Neuronal stem cell (in vitro differentiated cells): ENCODE measurements at places on chromosomes 5 and 9.

DNA sequence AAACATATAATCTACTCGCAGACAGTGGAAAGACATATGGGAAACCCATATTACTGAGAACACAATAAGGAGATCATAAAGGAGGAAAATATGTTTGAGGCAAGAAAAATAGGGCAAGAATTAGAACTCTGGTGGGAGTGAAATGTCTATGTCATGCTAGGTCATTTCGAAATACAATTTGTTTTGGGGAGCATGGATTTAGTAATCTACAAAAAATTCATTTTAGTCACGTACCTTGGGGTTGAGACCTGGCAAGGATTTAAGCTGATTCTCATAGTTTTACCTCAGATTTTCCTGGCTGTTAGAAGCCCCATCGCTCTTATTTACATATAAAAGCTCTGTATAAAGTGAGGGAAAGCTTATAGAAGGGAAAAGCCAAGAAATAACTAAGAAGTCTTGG is 11.5 kb upstream of the CSNK1G3 start:
- no peak for DNase-seq

DNA sequence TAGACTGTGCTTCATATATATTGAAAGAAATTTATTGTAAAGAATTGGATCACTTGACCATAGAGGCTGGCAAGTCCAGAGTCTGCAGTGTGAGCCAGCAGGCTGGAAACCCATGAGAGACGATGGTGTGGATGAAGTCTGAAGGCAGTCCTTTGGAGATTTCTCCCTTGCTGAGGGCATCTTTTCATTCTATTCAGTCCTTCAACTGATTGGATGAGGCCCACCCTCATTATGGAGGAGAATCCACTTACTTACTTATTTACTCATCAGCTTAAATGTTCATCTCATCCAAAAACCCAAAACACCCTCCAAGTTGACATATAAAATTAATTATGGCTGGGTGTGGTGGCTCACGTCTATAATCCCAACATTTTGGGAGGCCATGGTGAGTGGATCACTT is 62.1 kb downstream of the MCTP1 start:
- DNase-seq: no peak

DNA sequence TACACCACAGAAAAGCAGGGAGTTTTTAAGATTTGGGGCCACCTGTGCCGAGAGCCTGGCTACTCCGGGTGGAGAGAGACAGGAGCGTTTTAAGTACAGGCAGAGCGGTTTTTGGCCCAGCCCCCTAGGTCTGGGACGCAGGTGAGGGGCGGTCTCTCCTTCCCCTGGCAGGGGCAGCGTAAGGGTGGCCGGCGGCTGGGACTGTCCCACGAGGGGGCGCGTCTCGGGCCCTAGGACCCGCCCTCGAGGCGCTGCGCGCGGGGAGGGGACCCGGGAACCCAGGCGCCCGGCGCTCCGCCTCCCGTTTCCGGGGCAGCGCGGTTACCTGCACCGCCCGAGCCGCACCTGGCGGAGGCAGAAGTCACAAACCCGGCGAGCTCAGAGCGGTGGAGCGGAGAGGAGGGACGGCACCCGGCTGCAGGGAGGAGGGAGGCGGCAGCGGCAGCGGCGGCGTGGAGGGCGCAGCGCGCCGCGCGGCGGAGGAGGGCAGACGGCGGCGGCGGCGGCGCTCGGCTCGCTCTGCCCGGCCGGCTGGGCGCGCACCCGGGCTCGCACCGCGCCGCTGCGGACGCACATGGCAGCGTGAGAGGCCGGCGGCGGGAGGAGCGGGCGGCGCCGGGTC is at the start of gene WWC1:
Gene WWC1, plus strand, starts transcription at position 304 of the 622 bp plus-strand sequence. CDS start 508 bp downstream, outside the sequence.
- no peak for DNase-seq

GRCh38 chr5:1131191-1131621 is 19.3 kb upstream of the SLC12A7 start:
- DNase-seq: no peak

DNA sequence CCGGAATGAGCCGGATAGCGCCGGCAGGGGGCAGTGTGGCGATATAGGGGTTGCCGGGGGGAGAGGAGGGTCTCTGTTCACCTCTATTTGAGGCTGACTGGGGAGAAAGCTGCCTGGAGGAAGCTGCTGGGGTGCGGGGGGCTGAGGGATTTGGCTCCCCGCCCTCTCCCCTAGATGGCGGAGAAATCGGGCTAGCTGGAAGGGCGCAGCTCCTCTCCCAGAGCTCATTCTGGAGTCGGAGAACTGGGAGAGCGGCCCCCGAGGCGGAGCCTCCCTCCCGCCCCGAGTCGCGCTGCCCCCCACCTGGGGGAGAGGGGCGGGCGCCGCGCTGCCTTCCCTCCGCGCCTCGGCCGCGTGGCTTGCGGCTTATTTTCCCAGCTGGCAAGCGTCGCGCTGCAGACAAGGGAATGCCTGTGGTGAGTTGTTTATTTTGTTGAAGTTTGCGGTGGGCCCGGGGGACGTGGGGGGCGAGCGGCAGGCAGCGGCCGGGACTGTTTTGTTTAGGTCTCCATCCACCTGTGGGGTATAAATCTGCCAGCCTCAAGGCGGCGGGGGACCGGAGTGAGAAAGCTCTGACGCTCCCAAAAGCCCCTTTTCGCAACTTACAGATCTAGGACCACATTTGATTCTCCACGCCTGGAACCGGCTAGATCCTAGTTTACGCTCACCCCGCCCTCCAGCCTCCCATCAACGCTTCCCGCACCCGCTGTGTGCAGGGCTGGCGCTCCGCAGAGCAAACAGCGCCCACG is 4.1 kb upstream of the RGMB start:
- DNase-seq: peak; percentile 79

DNA sequence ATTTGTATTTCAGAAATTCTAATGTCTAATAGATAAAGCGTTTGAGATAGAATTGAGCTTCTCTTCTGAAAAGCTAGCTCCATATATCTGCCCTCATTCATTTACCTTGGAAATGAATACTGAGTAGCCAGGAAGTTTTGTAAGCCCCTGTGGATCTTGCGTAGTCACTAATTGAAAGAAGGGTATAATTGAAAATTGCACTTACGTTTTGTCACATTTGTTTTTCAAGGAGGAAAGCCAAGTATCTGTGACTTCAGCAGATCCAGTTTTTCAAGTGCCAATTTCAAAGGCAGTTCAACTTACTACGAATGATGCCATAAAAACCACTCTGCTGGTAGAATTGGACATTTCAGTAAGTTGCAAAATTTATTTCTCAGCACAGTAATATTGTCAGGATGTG is 14.0 kb downstream of the MTRR start:
- no peak for DNase-seq

DNA sequence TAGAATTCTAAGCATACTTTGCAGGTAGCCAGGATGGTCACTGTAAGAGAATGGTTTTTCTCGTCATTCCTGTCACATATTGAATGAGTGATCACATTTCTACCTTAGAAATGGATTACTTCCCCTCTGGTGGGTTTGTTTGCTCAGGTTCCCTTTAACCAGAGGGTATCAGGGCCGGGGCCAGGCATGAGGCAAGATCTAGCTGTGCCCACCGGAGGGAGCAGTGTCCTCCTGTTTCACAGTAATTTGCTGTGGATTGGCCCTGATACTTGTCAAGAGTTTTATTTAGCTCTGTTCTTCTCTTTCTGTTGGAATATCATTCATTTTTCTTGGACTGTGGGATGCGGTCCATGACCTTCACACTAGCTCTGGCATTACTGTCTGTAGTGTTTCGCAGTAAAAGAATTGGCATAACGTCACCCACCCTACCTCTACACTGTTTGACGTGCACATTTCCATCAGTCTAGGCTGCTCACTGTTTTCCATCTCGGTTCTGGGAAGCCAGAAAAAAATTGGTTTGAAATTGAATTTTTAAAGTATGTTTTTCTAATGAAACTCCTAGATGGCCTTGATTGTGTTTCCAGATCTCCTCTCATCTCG is 42.4 kb upstream of the ZBED3 start:
- DNase-seq: no peak

DNA sequence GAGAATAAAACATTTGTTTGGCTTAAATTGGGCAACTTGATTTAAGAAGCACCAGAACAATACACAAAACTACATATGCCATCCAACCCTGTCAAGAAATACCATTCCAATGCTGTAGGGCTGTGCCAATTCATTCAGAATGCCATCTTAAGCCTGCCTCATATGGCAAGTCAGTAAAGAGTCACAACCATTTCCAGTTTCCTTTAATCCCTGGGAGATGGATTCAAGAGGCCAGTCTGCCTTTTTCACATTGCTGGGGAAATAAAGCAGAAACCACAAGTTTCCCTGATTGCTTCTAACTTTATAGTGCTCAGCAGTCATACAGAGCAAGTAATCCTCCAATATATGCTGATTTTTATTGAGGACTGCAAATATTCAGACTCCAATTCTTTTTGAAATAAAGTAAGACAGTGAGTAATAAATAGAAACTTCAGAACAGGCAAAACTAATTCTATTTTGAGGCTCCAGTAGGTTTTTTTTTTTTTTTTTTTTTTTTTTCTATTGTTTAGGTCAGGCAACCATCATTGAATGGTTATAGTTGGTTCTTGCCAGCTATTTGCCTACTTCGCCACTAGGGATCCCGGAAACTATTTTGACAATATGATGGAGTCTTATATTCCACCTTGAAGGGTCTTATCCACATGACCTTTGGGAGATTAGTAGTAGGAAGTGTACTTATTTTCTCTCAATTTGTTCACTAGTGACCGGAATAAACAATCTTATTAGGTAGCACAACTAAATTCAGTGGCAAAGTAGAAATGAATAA is 400.9 kb upstream of the MEF2C start:
- DNase-seq: no peak

DNA sequence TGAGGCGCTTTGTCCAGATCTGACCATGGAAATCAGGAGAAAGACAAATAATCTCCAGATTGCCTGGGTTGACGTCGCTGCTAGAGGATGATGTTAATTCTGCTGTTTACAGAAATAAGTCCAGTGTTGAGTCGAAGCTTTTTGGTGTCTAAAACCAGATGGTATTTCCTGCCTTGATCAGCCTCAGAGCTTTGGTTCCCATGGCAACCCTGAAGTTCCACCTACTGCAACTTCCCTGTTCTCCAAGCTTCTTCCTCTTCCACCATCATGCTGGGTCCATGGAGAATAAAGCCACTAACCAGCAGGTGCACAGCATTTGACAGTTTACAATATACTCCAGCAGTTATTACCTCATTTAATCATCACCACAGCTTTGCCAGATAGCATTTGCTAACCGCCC is 18.0 kb upstream of the GABBR2 start:
- no peak for DNase-seq

- DNase-seq: peak; percentile 31
Measured at GRCh38 chr9:71793386-71794105, 25.2 kb upstream of the CEMIP2 start.

DNA sequence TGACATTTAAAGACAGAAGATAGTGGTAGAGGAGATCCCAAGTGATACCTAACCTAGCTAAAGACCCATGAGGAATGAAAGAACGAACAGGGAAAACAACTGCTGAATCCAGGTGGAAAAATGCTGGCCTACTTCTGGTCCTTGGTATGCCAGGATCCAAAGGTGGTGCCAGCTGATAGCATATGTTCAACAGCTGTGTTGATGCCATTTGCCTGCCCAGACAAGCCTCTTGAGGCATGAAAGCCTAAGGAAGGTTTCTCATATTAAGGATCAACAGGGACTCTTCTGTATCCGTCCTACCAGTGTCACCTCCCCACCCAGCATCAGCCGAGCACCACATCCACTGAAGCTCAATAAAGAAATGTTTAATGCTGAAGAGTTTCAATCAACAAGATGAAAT is 225.7 kb upstream of the DMRT1 start:
- DNase-seq: no peak

- DNase-seq: no peak
Measured at GRCh38 chr5:30237189-30237588, 956.3 kb upstream of the CDH6 start.
